Dermis blood vessel endothelial cell (primary cell): ENCODE measurements at places on chromosomes 11 and 22.

- DNase-seq, result no peak
Measured at GRCh38 chr11:70097783-70098563, 19.9 kb downstream of the ANO1 start.

DNA sequence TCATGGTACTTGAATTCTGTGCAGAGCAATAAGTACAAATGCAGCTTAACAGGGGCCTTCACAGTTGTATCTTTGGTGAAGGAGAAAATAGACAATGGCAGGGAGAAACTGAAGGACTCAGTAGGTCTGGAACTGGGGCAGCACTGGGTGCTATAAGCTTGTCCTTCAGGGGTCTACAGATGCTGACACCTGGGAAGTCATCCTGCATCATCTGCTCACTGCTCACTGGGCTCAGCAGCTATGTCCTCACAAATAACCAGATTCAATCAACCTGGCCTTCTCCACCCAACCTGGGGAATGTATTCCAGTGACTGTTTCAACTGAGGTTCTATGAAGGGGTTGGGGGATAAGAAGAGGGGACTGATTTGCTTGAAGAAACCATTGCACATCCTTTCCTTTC lies 117.0 kb downstream of the ZNF280B start:
- no peak for DNase-seq

DNA sequence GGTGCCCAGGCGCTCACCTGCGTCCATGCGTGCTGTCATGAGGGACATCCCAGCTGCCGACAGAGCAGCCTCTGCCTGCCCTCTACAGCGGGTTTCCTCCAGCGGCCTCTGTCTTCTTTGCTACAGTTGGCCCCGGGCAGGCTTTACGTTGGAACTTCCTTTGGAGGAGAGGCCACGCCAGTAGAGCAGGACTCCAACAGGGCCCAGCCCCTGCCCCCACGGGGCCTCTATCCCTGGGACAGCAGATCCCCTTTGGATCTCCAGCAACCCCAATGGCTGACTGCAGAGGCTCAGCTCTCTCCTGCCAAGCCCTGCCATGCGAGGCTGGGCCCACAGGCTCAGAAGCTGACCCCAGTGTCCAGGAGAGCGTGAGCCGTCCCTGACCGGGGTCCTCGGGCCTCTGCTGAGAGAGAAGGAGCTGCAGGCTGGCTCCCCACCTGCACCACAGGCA lies 12.1 kb downstream of the TRPM5 start:
- no peak for DNase-seq

DNA sequence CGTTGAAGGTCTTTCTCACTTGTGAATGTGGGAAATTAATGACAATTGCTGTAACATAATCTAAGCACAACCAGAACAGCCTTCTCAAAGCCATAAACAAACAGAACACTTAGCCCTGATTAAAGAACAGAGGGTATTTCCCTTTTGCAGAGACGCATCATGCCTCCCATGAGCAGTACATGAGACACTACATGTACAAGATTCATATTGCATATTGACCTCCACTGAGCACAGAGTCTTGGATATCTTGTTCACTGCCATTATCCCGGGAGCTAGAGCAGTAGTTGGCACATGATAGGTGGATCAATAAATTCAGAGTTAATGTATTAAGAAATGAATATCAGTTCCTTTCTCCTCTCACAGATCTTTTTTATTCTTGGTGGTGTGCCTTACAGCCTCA lies 1194.3 kb upstream of the TENM4 start:
- DNase-seq, result no peak

DNA sequence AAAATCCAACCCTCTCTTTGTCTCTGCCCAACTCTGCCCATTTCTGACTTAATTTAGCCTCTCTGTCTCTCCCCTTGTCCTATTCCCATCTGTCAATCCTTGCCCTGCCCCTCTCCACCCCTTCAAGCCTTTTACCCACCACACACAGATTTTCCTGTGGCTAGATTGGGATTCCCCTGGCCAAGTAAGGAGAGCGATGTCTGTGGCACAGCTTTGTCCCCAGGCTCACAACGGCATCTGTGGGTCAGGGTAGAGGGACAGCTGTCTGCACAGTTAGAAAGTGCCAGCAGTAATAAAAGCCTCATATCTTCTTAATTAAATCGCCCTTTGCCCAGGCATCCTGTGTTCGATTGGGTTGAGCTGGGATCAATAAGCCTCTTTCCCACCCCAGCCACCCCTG lies 1.3 kb upstream of the KCNC1 start:
- no peak for DNase-seq

DNA sequence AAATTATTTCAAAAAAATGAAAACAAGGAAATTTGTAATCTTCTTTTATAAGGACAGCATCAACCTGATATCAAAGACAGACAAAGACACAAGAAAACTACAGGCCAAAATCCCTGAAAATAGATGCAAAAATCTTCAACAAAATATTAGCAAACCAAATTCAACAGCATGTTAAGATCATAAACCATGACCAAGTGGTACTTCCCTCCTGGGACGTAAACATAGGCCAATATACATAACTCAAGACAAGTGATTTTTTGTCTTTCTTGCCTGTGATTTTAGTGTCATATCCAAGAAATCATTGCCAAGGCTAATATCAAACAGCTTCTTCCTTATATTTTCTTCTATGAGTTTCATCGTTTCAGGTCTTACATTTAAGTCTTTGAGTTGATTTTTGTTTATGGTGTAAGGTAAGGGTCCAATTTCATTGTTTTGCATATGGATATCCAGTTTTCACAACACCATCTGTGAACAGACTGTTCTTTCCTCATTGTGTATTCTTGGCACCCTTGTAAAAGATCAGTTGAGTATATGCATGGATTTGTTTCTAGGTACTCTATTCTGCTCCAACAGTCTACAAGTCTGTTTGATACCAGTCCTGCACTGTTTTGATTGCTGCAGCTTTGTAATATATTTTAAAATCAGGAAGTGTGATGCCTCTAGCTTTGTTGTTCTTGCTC lies 50.0 kb downstream of the SBF2 start:
- no peak for DNase-seq

- no peak for DNase-seq
Measured at GRCh38 chr11:72673284-72673942, 809 bp downstream of the PDE2A start.

GRCh38 chr11:134560066-134560465 lies 148.0 kb upstream of the B3GAT1 start:
- DNase-seq, result no peak

- DNase-seq, result peak; percentile 66
Measured at GRCh38 chr11:7511401-7511800, 2.4 kb upstream of the PPFIBP2 start.

DNA sequence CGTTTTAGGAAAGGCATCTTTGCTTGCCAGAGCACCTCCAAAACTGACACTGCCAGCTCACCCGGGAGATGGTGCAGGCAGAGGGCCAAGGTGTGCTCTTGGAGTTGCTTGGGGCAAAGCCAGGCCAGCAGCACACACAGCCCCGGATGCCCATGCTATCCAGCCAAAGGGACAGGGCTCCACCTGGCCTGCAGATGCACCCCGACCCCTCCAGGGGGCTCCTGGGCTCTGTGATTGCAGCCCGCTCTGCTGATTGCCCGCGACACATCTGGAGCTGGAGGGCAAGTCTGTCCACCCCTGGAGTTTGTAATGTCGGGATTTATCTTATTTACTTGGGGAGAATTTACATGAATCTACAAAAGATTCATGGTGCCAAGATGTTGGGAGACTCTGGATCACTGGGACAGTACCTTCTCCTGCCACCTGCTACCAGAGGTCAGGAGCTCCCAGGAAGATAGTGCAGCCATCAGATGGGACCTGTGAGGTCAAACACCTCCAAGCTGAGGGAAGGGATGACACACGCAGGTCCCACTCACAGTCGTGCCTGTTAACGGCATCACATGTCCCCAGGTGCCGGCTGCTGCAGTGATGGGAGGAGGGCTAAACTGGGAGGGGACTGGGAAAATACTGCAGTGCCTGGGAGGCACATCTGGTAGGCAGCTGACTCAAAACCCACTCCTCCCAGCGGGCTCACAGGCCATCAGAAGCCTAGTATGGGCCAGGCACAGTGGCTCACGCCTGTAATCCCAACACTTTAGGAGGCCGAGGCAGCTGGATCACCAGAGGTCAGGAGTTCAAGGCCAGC lies 17.2 kb downstream of the CBX7 start:
- DNase-seq, result peak; percentile 74

DNA sequence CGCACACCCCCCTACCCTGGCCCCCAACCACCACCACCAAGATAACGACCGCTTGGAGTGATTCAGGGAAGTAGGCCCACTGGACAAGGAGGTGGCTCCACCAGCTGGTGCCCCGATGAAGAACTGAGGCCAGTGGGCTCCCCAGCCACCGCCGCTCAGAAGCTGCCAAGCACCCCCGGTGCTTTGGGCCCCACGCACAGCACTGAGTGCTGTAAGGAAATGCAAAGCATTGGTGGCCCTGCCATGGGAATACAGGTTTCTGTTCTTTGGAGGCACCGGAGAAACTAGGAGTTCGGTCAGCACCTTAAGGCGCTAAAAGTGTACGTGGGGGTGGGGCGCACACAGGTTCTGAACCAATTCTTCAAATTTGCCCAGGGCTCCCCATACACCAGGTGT lies 664 bp upstream of the PRSS23 start:
- DNase-seq, result peak; percentile 36

DNA sequence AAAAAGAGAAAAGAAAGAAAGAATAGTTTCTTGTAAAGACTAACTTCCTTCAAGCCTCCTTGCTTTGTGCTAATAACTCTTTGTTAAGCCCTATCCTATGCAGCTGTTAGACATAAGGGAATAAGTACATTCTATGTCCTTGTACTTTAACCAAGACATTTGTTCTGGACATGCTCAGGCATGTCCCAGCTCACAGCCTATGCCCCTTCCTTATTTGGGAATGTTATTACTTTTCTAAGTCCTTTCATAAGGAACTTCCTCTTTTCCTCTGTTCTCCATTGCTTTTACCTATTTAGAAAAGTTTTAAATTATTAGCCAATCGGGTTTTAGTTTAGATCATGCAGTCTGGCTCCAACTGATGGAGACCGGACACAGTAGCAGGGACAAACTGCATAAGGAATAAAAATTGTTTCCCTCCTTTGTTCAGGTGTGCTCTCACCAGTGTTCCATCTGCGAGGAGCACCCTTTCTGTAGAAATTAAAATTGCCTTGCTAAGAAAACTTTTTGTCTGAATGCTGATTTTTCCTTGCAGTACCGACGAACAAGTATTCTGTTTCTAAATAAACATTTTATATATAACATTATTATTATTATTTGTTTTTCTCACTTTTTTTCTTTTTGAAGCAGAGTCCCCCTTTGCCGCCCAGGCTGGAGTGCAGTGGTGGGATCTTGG lies 21.6 kb upstream of the SPINDOC start:
- no peak for DNase-seq

DNA sequence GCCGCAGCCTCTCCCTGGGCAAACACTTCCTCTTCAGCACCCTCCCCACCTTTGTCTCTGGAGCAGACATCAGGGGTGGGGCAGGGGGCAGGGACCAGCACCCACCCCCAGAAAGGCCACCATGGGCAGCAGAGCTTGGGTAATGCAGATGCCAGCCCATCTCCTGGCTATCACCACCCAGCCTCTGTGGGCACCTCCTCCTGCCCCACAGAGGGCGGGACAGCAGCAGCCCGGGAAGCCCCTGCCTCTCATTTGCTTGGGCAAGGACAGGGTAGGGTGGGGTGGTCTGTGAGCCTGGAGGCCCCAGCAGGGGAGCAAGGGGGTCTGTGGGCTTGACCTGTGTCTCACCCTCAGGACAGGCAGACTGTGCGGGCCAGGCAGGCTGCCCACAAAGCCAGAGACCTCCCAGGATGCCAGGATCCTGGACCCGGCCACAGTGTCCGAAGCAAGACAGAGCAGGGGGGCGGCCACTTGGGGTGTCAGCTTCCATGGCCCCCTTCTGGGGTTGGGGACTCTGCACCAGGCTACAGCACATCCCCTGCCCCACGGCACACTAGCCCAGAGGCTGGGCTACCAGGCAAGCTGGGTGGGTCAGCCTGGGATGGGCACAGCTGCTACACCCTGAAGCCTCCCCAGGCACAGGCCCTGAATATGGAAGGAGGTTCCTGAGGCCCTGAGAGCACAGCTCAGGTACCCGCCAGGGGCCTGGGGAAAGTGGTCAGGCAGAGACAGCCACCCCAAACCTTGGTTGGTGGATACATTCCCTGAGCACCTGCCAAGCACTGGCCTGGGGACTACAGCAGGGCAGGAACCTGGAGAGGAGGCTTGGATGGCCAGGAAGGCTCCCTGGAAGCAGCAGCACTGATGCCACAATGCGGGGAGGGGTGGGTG lies 4.5 kb downstream of the RNH1 start:
- DNase-seq, result no peak

GRCh38 chr22:19057999-19058491 lies 64.2 kb downstream of the DGCR2 start:
- DNase-seq, result no peak

- DNase-seq, result no peak
Measured at GRCh38 chr22:20751185-20751851, 22.6 kb upstream of the SERPIND1 start.

GRCh38 chr22:35903571-35904335 lies 124.9 kb downstream of the RBFOX2 start:
- no peak for DNase-seq

DNA sequence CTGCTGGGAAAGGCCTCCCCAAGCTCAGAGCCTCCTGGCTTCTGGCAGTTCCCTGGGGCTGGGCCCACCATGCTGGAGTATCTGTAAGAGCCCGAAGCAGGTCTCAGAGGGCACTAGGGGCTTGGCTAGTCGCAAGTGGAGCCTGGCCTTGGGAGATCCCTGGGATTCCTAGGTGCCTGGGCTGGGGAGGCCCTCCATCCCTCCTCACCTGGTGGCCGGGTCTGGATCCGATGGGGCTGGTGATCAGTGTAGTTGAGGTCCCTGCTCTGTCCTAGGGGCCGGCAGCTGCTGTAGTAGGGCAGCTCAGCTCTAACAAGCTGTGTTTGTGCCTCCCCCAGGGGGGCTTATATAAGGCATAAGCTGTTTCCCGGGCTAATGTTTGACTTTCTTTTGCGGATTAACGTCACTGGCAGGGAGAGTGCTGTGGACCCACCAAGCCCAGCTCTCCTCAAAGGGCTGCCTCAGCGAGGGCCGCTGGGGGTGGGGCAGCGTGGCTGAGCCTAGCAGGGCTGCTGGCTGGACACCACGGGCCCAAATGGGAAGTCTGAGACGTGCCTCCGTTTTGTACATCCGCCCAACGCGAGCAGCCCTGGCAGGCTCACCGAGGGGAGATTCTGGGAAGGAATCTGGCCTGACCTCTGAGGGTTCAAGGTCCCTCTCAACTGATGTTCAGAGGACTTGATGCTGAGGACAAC lies at the start of gene SLC22A8:
SLC22A8 (minus strand) TSS at position 321 of the 695 bp plus-strand sequence. CDS start 883 bp downstream, outside the sequence.
- peak; percentile 20 for DNase-seq

DNA sequence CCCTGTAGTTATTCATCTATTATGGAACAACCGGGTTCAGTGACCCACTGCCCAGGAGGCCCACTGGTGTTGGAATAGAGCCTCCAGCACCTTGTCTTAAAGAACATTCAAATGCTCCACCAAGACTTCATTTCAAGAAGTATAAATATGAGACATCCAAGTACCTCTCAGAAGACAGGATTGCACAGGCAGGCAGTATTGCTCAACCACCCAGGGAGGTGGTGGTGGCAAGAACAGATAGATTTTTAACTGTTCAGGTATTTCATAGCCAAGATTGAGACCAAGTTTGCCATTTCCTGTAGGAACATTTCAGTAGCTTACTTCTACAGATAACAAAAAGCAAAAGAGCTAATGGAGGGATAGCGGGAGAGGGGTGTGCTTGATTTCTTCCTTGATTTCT lies 78.7 kb downstream of the COMMD9 start:
- DNase-seq, result no peak
